ENCODE measurements at places on chromosomes 12 and 14.

DNA sequence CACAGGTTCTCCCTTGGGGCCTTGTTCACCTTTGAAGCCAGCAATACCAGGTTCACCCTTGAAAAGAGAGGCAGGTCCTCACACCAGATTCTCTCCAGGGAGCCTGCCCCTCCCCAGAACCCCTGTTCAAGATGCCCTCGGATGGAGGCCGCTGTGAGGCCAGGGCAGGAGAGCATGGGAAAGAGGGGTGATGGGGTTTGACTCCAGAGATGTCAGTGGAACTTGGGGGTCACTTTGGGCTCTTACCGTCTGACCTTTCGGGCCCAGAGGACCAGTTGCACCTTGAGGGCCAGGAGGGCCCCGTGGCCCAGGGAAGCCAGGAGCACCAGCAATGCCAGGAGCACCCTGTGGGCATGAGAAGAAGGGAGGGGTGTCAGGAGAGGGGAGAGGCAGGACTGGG, 17.4 kb downstream of the COL2A1 start:
- DNase-seq: no peak

DNA sequence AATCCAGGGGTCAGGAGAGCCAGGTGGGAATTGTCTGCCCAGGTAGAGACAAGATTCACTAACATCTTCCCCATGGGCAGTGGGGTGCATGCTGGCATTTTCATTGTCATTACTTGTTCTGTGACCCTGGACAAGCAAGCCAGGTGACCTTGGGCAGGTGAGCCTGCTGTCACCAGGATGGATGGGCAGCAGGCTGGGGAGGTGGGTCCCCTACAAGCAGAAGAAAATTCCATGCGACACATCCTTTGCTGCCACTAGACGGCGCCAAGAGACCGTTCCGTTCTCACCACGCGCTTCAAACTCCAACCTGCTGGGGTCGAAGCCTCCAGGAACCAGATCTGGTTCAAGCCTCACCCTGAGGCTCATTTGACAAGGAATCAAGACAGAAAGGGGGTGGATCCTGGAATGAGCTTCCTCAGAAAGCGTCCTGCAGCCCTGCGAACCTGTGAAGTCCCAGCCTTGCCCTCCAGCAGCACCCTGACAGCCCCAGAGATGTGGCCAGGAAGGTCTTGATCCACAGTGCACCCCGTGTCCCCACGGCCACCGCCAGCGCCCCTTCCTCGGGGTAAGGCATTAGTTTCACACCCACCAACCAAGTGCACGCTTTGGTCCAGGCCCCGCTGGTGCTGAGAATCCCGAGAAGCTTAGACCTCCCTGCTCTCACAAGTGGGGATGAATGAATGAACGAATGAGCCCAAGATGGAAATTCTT, 3.2 kb upstream of the DYNC1H1 start:
- DNase-seq: peak; percentile 67

DNA sequence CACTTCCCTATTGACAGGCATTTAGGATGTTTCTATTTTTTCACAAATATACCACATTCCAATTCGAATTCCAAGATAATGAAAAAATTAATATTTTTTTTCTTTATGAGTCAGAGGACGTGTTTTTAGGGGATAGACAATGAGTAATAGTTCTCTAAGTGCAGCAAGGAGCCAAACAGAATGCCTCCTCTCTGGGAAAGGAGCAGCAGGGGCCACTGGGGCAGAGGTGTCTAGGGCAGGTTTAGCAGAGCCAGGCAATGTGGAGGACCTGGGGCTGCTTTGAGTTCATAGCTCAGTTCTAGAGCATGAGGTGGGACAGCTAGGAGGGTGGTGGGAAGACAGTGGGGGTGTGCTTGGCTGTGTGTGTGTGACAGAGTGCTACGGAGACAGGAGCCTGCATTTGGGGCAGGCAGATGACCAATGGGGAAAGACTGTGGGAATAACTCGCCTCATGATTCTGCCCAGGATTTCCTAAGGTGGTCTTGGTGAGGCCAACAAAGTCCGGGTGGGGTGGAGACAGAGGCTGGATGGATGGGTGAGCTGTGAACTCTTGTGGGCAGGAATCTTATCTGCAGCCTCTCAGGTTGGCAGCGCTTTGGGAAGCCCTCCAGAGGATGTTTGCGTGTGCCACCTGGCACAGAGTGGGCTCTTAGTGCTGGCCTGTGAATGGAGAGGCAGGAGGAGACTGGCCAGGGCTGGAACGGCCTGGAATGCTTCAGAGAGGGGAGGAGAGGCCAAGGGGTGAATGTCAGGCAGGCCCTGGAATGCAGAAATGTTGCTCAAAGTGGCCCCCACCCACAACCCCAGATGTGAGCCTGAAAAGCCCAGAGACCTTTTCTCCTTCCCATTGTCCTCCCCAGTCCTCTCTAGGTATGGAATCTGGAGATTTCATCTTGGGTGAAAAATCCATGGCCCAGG, 2.4 kb upstream of the KRT7 start:
- DNase-seq: no peak

DNA sequence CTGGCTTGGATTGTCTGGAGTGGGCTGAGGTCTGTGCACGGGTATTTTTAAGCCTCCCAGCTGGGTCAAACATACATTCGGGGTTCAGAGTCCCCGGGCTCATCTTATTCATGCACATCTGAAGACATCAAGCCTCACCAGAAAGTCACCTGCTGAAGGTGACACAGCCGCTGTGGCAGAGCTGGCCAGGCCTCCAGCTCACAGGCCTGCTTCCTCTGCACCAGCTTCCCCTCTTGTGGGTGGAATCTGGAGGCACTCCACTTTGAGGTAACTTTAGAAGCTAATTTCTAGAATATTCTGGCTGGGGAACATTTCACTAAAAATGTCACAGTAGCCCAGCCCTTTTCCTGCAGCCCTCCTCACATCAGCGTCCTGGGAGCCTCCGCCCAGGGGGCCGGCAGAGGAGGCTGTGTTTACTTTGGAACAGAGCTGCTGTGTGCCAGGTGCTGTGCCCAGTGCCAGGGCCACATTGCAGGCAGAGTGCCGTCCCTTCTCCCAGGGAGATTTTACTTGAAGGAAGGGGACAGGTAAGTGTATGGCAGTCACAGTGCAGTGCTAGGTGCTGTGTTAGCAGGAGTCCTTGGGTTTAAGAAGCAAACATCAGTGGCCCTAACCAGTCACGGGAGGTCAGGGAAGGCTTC, 62.2 kb downstream of the TSPAN11 start:
- no peak for DNase-seq

DNA sequence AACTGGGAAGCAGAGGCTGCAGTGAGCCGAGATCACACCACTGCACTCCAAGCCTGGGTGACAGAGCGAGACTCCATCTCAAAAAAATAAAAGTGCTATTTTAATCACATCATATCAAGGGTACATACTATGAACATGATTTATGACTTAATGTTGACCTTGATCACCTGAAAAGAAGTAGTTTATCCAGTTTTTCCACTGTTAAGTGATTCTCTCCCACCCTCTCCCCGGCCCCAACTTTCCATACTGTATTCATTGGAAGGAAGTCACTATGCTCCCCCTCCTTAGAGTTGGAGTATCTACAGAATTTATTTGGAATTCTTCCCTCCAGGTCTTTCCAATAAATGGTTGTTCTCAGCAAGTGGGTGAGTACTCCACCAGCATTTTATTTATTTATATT, 3.0 kb upstream of the PRMT5 start:
- no peak for DNase-seq

- DNase-seq: no peak
Measured at GRCh38 chr14:67228325-67228984, 12.8 kb upstream of the PALS1 start.

- no peak for DNase-seq
Measured at GRCh38 chr12:99418379-99418778, 229.2 kb upstream of the GARIN6 start.

GRCh38 chr12:99146730-99147129, 500.8 kb upstream of the GARIN6 start:
- no peak for DNase-seq

DNA sequence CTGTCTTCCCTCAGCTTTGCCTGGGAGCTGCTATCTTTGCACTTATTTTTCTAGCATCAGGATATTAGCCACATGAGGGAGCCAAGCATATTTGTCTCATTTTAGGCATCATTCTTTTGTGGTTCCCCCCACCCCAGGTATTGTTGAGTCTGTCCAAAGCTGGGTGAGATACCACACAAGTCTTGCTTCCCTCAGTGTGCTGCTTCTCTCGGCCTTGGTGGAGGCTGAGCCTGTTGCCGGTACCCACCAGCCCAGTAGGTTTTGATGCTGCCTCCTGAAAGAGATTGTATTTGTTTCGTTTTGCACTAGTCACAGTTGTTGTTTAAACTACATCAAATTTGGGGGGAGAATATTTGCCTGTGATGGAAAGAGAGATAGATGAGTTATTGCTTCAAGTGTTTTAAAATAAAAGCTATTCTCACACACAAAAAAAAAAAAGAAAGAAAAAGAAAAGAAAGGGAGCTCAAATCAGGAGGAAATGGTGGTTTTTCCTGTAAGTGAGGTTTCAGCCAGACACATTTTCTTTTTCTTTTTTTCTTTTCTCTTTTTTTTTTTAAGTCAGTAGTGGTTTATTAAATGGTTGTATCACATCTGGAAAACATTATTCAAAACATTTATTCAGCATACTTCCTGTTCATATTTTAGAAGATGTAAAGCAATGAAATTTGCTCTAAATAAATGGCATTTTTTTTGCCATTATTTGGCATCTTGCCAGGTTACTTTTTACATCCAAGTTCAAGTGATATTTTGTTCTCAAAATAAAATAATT, 58.5 kb downstream of the SLC4A8 start:
- peak; percentile 8 for DNase-seq

- no peak for DNase-seq
Measured at GRCh38 chr12:94689646-94690036, 39.3 kb upstream of the TMCC3 start.

- no peak for DNase-seq
Measured at GRCh38 chr14:39025810-39026627, 77.0 kb downstream of the SEC23A start.

DNA sequence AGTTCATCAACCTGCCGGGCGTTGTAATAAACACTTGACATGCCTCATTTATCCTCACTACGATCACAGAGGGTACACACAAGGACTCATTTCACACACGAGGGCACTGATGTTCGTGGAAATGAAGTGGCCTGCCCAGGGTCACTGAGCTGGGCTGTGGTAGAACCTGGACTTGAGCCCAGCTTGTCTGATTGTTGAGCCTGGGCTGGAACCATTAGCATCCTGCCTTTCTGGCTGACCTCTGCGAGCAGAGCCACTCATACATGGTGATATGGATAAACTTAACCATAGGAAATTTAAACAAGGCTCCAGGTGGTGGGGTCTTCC, 16.6 kb upstream of the JDP2 start:
- no peak for DNase-seq

DNA sequence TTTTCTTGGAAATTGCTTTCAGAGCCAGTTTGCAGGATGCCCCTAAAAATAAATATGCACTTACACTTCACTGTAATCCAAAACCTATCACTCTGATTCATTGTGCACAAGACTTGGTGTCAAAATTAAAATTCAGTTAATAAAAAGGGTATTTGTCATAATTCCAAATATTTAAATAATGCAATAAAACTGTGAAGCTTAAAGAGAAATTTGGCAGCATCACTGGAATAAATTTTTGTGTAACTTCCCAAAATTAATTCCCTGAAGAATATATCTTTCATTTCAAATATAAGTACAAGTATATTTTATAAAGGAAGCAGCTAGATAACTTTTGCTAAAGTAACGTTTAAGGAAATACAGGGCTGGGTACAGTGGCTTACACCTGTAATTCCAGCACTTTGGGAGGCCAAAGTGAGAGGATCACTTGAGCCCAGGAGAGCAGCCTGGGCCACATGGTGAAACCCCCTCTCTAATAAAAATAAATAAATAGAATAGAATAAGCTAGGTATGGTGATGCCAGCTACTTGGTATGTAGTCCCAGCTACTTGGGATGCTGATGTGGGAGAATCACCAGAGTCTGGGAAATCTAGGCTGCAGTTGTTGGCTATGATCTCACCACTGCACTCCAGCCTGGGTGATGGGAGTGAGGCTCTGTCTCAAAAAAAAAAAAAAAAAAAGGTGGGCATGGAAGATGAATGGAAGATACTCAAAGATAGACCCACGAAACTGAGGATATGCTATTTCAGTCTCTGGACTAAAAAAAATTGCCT, 233.8 kb downstream of the FBXL14 start:
- no peak for DNase-seq

DNA sequence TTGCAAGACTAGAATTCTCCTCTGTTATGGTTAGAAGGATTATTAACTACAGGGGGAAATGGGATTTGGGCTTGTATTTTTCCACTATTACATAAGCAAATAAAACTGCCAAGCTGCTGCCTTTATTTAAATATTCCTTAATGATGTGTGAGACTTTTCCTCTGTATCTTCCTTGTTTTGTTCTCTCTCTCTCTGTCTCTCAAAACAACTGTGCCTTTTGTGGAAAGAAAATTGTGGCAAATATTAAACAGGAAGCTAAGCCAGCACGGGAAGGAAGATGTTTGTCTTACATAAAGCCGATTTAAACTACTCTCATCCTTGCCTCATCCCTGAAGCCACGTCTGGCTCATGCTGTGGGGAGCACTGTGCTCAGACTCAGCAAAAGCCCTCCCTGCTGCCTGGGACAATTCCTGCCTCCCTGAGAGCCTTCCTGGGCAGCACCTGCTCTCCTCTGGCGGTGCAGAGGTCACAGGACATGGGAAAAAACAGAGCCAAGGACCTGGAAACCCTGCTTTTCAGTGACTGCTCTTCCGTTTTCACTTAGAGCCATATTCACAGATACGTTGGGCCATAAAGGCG, 237.2 kb downstream of the SLC15A4 start:
- DNase-seq: no peak

DNA sequence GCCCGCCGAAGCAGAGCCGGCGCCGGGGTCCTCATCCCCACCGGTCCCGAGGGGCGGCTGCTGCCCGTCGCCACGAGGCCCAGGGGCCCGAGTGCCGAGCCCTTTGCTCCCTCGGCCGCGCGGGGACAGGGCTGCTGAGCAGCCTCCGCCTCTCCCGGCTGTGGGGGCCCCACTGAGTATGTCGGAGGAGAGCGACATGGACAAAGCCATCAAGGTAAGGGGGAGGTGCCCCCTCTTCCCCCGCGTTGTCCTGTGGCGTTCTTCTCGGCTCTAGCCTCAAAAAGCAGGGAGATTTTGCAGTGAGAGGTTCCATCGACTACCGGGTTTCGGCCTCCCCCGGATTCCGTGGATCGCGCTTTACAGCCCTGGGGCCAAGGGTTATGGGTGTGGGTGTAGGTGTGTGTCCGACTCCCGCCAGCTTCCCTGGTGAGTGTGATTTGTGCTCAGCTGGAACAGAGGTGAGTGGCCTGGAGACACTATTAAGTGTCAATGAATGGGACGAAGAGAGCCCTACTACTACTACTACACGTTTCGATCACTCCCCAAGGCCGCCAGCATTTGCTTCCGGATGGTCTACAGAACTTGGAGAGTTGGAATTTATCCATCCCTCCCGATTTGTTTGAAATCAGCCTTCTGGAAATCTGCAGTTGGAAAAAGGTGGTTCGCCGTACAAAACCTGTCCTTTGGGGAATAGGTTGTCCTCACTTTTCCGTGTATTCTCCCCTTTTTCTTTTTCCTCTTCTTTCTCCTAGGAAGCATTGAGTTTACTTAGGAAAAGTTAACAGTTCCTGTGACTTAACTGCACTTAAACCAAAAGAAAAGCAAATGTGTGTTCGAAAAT, 748 bp downstream of the MAPKAPK5 start:
- no peak for DNase-seq

GRCh38 chr12:109606320-109607028, 32.9 kb downstream of the MVK start:
- DNase-seq: no peak

Measured in activated T-cell treated with anti-CD3 and anti-CD28 coated beads for 48 hours (primary cell).